ENCODE measurements at places on chromosomes 5 and 9. TPM values are rescaled to one million over a fixed set of nuclear protein-coding genes. Genes with fewer than 3 reads are reported as not detected.
A peak's percentile ranks its signal among the peaks of the same experiment; 100 is the strongest.

DNA sequence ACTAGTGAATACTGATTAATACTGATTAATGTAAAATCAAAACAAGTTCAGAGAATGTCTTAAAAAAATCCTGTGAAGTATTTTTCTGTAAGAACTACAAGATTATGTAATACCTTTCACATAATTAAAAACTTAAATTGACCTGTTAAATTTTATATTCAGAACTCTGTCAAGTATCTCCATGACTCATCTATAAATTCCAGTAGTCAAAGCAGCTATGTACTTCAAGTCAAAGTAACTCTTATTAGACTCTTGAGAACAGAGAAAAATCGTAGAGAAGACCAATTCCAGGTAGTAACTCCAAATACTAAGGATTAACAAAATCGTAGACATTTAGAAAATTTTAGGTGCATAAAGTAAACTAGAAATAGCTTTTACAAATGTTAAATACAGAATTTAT is 77.1 kb downstream of the HOMER1 start:
- no peaks in the 10 kb centered on the region for H3K36me3 ChIP-seq
- H3K27me3 ChIP-seq = no peaks in the 10 kb centered on the region
- H3K27ac ChIP-seq = no peak overlapping the region
- no peak for DNase-seq
- no peak overlapping the region for H3K4me3 ChIP-seq

DNA sequence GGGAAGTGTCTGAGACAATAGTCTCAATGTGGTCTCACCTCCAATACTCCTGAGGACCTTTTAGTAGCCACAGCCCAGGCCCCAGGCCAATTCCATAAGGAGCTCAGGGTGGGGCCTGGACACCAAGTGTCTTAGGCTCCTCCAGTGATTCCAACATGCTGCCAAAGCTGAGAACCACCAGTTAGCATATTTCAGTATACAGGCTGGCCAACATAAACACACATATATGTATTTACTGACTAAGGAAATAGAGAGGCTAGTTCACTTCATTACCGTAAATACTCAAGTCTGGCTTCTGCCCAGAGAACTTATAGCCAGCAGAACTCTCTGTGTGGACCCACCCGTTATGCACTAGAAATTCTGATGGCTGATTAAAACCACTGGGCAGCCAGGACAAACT is 24.1 kb downstream of the S1PR3 start:
- H3K4me3 ChIP-seq = no peak overlapping the region
- H3K4me1 ChIP-seq = no peaks in the 10 kb centered on the region
- H3K36me3 ChIP-seq = no peaks in the 10 kb centered on the region
- no peak overlapping the region for H3K27ac ChIP-seq
- H3K27me3 ChIP-seq = no peaks in the 10 kb centered on the region
- DNase-seq = no peak

DNA sequence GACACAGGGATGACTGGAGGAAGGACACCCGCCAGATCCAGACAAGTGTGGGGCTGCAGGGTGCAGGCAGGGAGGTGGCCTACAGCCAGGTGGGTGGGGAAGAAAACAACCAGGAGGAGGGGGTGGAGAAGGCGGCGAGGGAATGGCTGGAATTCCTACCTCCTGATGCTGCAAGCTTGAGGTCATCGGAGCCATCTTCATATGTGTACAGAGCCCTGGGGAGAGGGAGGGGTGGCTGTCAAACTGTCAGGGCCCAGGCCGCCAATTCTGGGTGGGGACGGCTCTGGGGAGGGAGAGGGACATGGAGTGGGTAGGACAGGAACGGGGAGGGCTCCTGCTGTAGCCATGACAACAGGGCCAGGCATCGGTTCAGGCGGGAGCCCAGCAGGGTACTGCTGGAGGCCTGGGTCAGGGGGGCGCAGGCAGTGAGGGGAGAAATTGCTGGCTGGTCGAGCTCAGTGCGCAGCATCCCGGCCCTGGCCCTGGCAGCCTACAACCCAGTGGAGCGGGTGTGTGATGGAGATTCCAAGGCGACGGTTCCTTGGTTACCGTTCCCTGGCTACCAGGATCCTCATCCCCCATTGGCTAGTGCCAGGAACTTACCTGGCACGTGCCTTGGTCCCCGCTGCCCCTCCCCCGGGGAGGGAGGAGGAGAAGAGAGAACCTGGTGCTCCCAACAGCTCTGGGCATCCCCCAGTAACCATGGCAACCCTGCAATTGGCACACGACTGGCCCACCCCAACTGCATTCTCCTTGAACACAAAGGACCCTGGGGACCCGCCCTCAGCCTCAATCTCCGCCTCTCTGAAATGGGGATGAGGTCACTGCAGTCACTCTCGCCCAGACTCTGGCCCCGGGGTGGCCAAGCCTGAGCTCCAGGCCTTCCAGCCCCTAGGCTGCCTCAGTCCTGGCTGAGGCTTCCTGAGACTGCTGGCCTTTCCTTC is 4.5 kb downstream of the DBN1 start:
- H3K4me3 ChIP-seq = no peak overlapping the region
- H3K27ac ChIP-seq = peak overlapping the region; percentile 9
- DNase-seq = peak; percentile 83
- H3K27me3 ChIP-seq = no peaks in the 10 kb centered on the region
- no peaks in the 10 kb centered on the region for H3K4me1 ChIP-seq

- H3K27me3 ChIP-seq = no peaks in the 10 kb centered on the region
- H3K4me1 ChIP-seq = no peaks in the 10 kb centered on the region
- no peak for DNase-seq
- no peaks in the 10 kb centered on the region for H3K36me3 ChIP-seq
- H3K4me3 ChIP-seq = no peak overlapping the region
- no peak overlapping the region for H3K27ac ChIP-seq
These were observed 189.1 kb downstream of the GABRG2 start for GRCh38 chr5:162256711-162257110.

- no peak overlapping the region for H3K4me3 ChIP-seq
- H3K27ac ChIP-seq = no peak overlapping the region
- H3K36me3 ChIP-seq = no peaks in the 10 kb centered on the region
These were observed 11.8 kb downstream of the FAM163B start for GRCh38 chr9:133597316-133597957.

- H3K27me3 ChIP-seq = no peaks in the 10 kb centered on the region
- peak overlapping the region; percentile 36 for H3K27ac ChIP-seq
- H3K4me3 ChIP-seq = peak overlapping the region; percentile 36
- no peak for DNase-seq
- peaks cover 5% of the 10 kb centered on the region for H3K4me1 ChIP-seq
These were observed 442 bp downstream of the ZNF510 start for GRCh38 chr9:96777426-96777864.

- no peak for DNase-seq
- H3K27me3 ChIP-seq = no peaks in the 10 kb centered on the region
- H3K4me1 ChIP-seq = no peaks in the 10 kb centered on the region
- H3K36me3 ChIP-seq = no peaks in the 10 kb centered on the region
These were observed 6.0 kb downstream of the C9orf40 start for GRCh38 chr9:74946686-74947085.

GRCh38 chr5:143542798-143543144 is 139.3 kb upstream of the NR3C1 start:
- no peak for DNase-seq
- H3K27me3 ChIP-seq = no peaks in the 10 kb centered on the region
- H3K36me3 ChIP-seq = no peaks in the 10 kb centered on the region
- H3K4me1 ChIP-seq = no peaks in the 10 kb centered on the region
- H3K4me3 ChIP-seq = no peak overlapping the region

DNA sequence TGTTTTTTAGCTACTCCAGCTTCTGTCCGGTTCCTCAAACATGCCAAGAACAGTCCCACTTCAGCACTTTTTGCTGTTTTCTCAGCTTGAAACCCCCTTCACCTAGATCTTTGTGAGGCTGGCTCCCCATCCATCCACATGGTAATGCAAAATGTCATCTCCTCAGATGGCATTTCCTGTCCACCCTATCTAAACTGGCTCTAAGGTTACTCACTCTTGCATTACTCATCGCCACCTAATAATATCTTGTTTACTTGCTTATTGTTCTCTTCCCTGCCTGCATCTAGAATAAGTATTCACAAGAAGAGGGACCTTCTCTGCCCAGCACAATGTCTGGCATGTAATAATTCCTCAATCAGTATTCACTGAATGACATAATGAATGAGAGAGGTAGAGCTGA is 220.1 kb downstream of the FAM114A2 start:
- H3K27me3 ChIP-seq = no peaks in the 10 kb centered on the region
- no peak overlapping the region for H3K4me3 ChIP-seq
- H3K4me1 ChIP-seq = no peaks in the 10 kb centered on the region
- DNase-seq = no peak

DNA sequence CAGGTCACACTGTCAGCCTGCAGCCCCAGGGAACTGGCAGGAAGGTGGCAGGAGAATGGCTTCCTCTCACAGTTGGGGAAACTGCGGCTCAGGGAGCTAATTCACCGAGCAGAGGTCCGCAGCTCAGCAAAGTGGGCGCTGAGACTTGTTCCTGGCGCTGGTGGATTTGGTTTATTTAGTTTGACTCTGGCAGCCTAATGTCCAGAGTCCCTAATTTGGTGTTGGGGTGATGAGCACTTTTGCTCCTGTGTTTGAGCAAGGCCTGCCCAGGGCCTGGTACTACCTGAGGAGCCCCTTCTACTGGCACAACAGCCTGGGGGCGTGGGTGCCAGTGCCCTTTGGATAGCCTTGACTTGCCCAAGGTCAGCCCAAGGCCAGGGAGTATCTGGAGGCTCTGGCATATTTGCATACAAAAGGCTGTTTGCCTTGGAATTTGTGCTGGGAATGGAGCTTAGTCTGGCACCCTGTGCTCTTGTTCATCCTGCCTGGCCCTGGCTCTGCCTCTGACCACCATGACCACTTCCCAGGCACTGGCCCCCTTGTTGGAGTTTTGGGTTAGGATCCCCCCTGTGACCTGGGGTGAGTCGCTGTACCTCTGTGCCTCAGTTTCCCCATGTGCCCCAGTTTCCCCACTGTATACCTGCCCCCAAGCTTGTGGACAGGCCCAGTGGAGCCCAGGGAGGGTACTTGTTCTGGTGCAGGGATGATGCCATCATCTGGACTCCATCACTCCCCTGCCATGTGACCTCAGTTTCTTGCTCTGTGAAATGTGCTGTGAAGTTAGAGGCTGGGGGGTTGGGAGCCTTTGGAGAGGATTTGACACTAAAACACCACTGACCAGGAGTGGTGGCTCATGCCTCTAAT is 1.4 kb downstream of the SUSD3 start:
- no peak for DNase-seq
- H3K27ac ChIP-seq = peak overlapping the region; percentile 7
- H3K36me3 ChIP-seq = no peaks in the 10 kb centered on the region
- no peak overlapping the region for H3K4me3 ChIP-seq
- no peaks in the 10 kb centered on the region for H3K27me3 ChIP-seq

- H3K36me3 ChIP-seq = no peaks in the 10 kb centered on the region
- no peak overlapping the region for H3K4me3 ChIP-seq
- no peaks in the 10 kb centered on the region for H3K27me3 ChIP-seq
- no peak for DNase-seq
- no peak overlapping the region for H3K27ac ChIP-seq
- H3K4me1 ChIP-seq = peaks cover 4% of the 10 kb centered on the region
These were observed 175.5 kb upstream of the SPRY4 start for GRCh38 chr5:142500227-142500905.

- DNase-seq = no peak
- H3K4me1 ChIP-seq = no peaks in the 10 kb centered on the region
- H3K27ac ChIP-seq = no peak overlapping the region
- H3K4me3 ChIP-seq = no peak overlapping the region
These were observed 63.7 kb upstream of the FANCC start for GRCh38 chr9:95381221-95381620.

GRCh38 chr5:174282391-174282790 is 236.9 kb downstream of the NSG2 start:
- H3K27me3 ChIP-seq = no peaks in the 10 kb centered on the region
- no peak for DNase-seq
- H3K4me1 ChIP-seq = no peaks in the 10 kb centered on the region
- no peak overlapping the region for H3K4me3 ChIP-seq

GRCh38 chr5:88666761-88667495 is 216.1 kb downstream of the MEF2C start:
- H3K27me3 ChIP-seq = peaks cover 3% of the 10 kb centered on the region
- H3K27ac ChIP-seq = no peak overlapping the region
- H3K4me1 ChIP-seq = no peaks in the 10 kb centered on the region

DNA sequence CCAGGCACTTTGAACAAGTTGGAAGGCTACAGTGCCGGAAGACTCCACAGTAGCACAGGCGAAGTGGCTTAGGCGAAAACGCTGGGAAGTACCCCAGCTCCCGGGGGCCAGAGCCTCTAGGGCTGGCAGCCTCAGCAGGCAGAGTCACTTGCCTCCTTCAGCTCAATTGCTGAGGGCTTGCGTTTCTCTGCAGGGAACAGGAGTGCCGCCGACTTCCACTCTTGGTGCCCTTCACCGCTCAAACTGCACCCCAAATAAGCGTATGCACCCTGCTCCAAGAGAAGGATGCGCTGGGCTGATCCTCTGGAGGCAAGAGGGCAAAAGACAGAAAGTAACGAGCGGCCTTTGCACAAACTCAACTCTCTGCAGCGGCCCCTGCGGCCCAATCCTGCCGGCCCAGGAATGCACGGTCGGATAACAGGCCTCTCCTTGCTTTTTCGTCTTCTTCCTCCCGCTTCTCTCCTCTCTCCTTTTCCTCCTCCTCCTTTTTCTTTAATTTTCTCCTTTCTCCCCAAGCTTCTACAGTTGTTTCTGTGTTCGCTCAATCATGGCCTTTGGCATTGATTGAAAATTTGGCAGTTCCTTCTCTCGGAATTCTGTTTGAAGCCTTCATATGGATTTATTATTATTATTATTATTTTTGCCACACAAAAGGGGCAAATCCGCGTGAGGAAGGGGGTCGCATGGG is 1.1 kb upstream of the S1PR3 start:
- no peak overlapping the region for H3K4me3 ChIP-seq
- H3K27me3 ChIP-seq = no peaks in the 10 kb centered on the region
- no peak overlapping the region for H3K27ac ChIP-seq
- peaks cover 2% of the 10 kb centered on the region for H3K36me3 ChIP-seq

The LHX3 gene
- total RNA-seq = not detected

The LRRC70 gene
- total RNA-seq = 13.1 TPM

The LIX1 gene
- total RNA-seq = not detected

The PCDHGB2 gene
- total RNA-seq = 6.5 TPM

All from aorta (tissue), 5 donors.